Keratinocyte (primary cell): ENCODE measurements at places on chromosomes 1 and 21. TPM values are rescaled to one million over a fixed set of nuclear protein-coding genes. Genes with fewer than 3 reads are reported as not detected.

GRCh38 chr1:36342426-36343185, 19.2 kb upstream of the EVA1B start:
- H3K27me3 ChIP-seq = no peaks in the 10 kb centered on the region
- peaks cover 9% of the 10 kb centered on the region for H3K4me1 ChIP-seq
- H3K4me3 ChIP-seq = no peak overlapping the region
- DNase-seq = no peak

- peaks cover 3% of the 10 kb centered on the region for H3K36me3 ChIP-seq
- no peak for DNase-seq
- peak overlapping the region; percentile 60 for H3K27ac ChIP-seq
- H3K4me3 ChIP-seq = peak overlapping the region; percentile 65
Observed at GRCh38 chr21:43866659-43867331, 1.8 kb downstream of the AGPAT3 start.

DNA sequence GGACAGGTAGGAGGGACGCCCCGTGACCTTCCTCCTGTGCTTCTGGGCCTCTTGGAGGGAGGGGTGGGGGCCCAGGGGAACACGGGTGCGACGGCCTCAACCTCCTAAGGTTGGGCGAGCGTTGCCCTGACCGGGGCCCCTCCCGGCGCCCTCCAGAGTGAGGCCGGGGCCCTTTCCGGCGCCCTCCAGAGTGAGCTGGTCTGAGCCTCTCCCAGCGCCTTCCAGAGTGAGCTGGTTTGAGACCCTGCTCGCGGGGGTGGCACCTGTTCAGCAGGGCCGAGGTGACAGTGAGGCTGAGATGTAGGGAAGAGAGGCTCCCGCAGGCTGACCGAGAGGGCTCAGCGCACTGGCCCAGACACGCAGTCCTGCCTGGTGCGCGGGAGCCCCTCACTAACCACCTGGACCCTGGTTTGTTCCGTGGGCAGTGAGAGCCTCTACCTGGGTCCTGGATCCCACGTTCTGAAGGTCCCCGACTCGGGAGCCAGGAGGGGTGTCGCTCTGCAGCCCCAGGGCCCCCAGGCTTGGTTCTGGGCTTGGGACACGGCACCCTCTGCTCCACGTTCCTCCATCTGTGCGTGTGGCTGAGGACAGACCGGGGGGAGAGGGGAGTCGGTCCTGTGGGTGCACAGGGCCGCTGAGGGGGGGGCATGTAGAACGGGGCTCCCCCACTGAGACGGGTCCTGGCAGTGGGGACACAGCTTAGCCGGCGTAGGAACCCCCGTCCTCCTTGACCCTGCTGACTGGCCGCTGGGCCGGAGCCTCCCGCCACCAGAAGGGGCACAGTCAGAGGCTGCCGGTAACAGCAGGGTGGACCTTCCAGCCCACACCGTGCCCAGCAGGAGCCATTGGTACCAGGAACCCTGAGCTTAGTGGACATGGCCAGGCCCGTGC, 1.4 kb downstream of the COL6A1 start:
- H3K4me3 ChIP-seq = no peak overlapping the region
- H3K27ac ChIP-seq = no peak overlapping the region
- peaks cover 5% of the 10 kb centered on the region for H3K4me1 ChIP-seq
- no peaks in the 10 kb centered on the region for H3K36me3 ChIP-seq

DNA sequence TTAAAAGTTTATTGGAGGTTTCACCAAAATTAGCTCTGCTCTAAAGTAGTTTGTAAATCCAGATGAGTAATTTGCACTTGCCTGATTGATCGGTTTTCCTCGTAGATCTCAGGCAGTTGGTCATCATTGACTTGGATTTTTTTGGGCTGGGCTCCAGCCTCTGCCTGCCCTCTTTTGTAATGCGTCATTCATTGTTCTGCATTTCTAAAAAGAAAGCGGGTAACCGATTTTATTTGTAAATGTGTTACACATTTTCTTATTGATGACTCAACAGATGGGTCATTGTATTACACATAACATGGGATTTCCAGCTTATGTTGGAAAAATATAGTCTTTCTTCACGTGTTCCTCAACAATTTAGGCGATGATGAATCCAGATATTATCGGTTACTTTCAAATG, 5.5 kb downstream of the ETS2 start:
- H3K4me3 ChIP-seq = no peak overlapping the region
- H3K27ac ChIP-seq = peak overlapping the region; percentile 97
- H3K27me3 ChIP-seq = no peaks in the 10 kb centered on the region
- H3K36me3 ChIP-seq = peaks cover 59% of the 10 kb centered on the region
- peak; percentile 92 for DNase-seq

DNA sequence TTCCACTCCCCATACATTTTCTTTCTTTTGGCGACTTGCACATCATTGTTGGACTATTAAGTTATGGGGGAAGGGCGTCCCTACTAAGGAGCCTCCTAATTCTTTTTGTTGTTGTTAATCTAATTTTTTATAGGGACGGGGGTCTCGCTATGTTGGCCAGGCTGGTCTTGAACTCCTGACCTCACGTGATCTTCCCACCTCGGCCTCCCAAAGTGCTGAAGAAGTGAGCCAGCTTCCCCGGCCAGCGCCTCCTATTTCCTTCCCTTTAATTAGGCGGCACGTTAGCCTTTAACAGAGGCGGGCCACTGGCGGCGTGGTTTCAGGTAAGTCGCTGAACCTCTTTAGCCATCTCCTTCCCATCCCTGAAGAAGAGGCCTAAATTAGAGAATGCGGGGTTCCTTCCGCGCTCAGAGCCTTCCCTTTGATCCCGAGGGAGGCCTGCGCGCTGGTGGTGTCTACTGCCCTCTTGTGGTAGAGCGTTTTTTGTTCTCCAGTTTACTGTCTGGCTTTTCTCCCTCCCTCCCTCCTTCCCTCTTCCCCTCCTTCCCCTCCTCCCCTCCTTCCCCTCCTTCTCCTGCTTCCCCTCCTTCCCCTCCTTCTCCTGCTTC, 38.1 kb downstream of the TNFRSF9 start:
- H3K4me1 ChIP-seq = no peaks in the 10 kb centered on the region
- H3K36me3 ChIP-seq = no peaks in the 10 kb centered on the region
- H3K4me3 ChIP-seq = no peak overlapping the region
- no peak overlapping the region for H3K27ac ChIP-seq
- no peaks in the 10 kb centered on the region for H3K27me3 ChIP-seq

DNA sequence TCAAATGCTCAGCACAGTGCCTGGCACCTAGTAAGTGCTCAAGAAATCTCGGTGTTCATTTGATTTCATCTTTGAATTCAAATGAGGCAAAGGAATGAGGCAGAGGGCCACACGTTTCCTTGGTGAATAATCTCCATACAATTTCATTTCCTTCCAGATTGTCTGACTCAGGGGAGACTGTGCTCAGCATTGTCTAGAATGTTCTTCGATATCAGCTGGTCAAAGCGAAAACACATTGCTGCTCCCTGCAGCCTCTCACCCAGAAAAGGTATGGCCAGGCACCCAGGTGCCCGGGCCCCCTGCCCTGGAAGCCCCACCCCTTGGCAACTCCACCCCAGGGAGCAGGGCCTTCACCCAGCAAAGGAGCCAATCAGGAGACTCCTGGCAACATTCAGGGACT, 55.8 kb downstream of the FBXO2 start:
- DNase-seq = no peak
- no peak overlapping the region for H3K4me3 ChIP-seq
- H3K4me1 ChIP-seq = no peaks in the 10 kb centered on the region

DNA sequence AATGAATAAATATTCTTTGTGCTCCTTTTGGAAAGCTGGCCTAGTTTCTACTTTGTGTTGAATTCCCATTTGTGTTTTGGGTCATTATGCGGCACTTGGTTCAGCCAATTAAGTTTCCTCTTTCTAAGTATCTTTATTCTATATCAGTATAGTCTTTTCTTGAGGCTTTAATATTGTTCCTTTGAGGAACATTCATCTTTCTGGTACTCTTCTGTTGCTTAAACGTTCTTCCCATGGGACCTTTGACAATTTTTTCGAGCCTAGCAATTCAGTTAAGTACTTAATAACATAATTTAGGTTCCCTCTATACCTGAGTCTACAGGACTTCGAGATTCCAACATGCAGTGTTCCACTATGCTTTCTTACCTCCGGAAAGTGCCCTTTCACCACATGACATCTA, 24.9 kb downstream of the ZBTB40 start:
- no peaks in the 10 kb centered on the region for H3K27me3 ChIP-seq
- no peak overlapping the region for H3K4me3 ChIP-seq
- no peak for DNase-seq
- H3K36me3 ChIP-seq = no peaks in the 10 kb centered on the region
- H3K4me1 ChIP-seq = no peaks in the 10 kb centered on the region
- no peak overlapping the region for H3K27ac ChIP-seq

- H3K4me3 ChIP-seq = no peak overlapping the region
- no peak overlapping the region for H3K27ac ChIP-seq
- H3K36me3 ChIP-seq = no peaks in the 10 kb centered on the region
- no peaks in the 10 kb centered on the region for H3K4me1 ChIP-seq
- DNase-seq = no peak
- H3K27me3 ChIP-seq = no peaks in the 10 kb centered on the region
Observed at GRCh38 chr1:110879758-110880606, 7.0 kb downstream of the CD53 start.

- no peak for DNase-seq
- H3K4me3 ChIP-seq = no peak overlapping the region
- peaks cover 4% of the 10 kb centered on the region for H3K27me3 ChIP-seq
- H3K27ac ChIP-seq = no peak overlapping the region
Observed at GRCh38 chr1:175094626-175095025, 27.0 kb downstream of the TNN start.

GRCh38 chr1:235022981-235023710, 105.5 kb downstream of the TOMM20 start:
- peaks cover 18% of the 10 kb centered on the region for H3K4me1 ChIP-seq
- no peaks in the 10 kb centered on the region for H3K27me3 ChIP-seq
- H3K27ac ChIP-seq = no peak overlapping the region
- no peaks in the 10 kb centered on the region for H3K36me3 ChIP-seq
- DNase-seq = no peak
- H3K4me3 ChIP-seq = no peak overlapping the region

DNA sequence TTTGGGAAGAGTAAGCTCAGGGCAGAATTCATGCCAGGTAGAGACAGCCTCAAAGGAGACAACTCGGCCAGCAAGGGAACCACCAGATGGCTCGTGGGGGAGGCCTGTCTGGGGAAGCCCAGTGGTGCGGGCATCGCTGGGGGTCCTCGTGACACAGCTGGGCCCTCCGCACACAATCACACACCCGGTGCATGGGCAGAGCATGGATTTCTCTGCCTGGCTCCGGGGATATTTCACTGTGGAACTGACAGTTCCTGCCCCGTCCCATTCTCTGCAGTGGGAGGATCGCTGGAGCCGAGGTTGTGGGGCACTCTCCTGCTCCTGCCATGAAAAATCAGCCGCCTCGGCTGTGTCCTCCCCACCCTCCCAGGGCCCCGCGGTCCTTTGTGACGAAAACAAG, 108.0 kb downstream of the CRYAA start:
- no peak overlapping the region for H3K4me3 ChIP-seq
- H3K36me3 ChIP-seq = no peaks in the 10 kb centered on the region
- no peaks in the 10 kb centered on the region for H3K4me1 ChIP-seq
- no peak overlapping the region for H3K27ac ChIP-seq
- peaks cover 53% of the 10 kb centered on the region for H3K27me3 ChIP-seq
- DNase-seq = no peak

GRCh38 chr1:161182214-161182613, 4.9 kb upstream of the B4GALT3 start:
- DNase-seq = no peak
- H3K4me3 ChIP-seq = no peak overlapping the region
- peak overlapping the region; percentile 82 for H3K27ac ChIP-seq
- no peaks in the 10 kb centered on the region for H3K36me3 ChIP-seq
- H3K27me3 ChIP-seq = no peaks in the 10 kb centered on the region
- H3K4me1 ChIP-seq = peaks cover 18% of the 10 kb centered on the region

- no peak for DNase-seq
- no peak overlapping the region for H3K27ac ChIP-seq
- peaks cover 7% of the 10 kb centered on the region for H3K4me1 ChIP-seq
- H3K4me3 ChIP-seq = no peak overlapping the region
- H3K36me3 ChIP-seq = no peaks in the 10 kb centered on the region
- H3K27me3 ChIP-seq = peaks cover 15% of the 10 kb centered on the region
Observed at GRCh38 chr1:247113733-247114271, 9.6 kb upstream of the ZNF669 start.

- no peaks in the 10 kb centered on the region for H3K27me3 ChIP-seq
- no peak overlapping the region for H3K4me3 ChIP-seq
- DNase-seq = no peak
- H3K27ac ChIP-seq = no peak overlapping the region
- no peaks in the 10 kb centered on the region for H3K4me1 ChIP-seq
Observed at GRCh38 chr1:180997843-180998504, 24.7 kb downstream of the STX6 start.

DNA sequence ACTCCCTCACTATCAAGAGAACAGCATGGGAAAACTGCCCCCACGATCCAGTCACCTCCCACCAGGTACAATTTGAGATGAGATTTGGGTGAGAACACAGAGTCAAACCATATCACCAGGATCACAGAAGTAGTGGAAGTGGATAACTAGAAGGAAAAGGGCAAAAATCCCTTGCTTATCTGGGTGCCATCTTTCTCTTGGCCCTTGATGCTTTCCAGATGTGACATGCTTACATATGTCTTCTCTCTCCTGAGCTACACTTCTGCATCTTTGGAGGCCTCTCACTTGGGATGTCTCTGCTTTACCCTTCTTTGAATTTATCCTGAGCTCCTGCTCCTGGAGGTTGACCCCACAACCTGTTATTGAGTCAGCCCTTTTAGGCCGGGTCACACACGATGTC, 57.6 kb upstream of the APOBEC4 start:
- H3K27me3 ChIP-seq = no peaks in the 10 kb centered on the region
- H3K36me3 ChIP-seq = no peaks in the 10 kb centered on the region
- H3K27ac ChIP-seq = no peak overlapping the region
- H3K4me1 ChIP-seq = no peaks in the 10 kb centered on the region
- no peak for DNase-seq

GRCh38 chr21:31098576-31099005, 60.3 kb upstream of the KRTAP19-8 start:
- peaks cover 5% of the 10 kb centered on the region for H3K27me3 ChIP-seq
- no peak overlapping the region for H3K4me3 ChIP-seq
- H3K4me1 ChIP-seq = no peaks in the 10 kb centered on the region
- no peak overlapping the region for H3K27ac ChIP-seq

GRCh38 chr1:156336242-156336641, 1.9 kb downstream of the CCT3 start:
- H3K27me3 ChIP-seq = no peaks in the 10 kb centered on the region
- no peak overlapping the region for H3K27ac ChIP-seq
- no peak for DNase-seq
- H3K4me1 ChIP-seq = peaks cover 14% of the 10 kb centered on the region
- peak overlapping the region; percentile 72 for H3K4me3 ChIP-seq

DNA sequence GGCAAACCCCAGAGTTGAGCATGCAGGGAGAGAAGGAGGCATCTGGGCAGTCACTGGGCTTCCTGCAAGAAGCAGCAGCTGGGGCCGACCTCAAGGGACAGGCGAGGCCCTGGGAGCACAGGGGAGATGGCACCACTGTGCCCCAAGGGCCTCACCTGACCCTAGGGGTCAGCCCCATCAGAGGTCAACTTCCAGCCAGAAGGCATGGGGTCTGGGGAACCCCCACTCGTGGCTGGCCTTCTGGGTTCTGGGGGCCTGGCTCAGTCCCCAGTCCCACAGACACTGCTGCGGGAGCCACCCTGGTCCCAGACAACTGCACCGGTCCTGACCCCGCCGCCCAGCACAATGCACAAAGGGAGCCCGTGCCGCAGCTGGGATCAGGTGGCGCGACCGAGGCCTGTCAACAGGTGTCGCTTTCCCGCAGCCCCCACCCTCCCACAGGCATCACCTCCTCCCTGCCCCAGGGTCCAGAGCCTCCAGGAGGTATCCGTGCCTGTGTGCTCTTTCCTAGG, 6.2 kb downstream of the WNT9A start:
- DNase-seq = no peak
- peaks cover 9% of the 10 kb centered on the region for H3K4me1 ChIP-seq
- H3K4me3 ChIP-seq = no peak overlapping the region
- H3K27me3 ChIP-seq = no peaks in the 10 kb centered on the region
- no peaks in the 10 kb centered on the region for H3K36me3 ChIP-seq
- no peak overlapping the region for H3K27ac ChIP-seq

AK4 gene
- 70.8 to 90.0 TPM (median 77.8 TPM) in 3 replicates for polyA plus RNA-seq

TMPRSS2 gene
- not detected in 3 replicates for polyA plus RNA-seq

BEND5 gene
- 0.06 TPM in 1 of 3 replicates, not detected in the others for polyA plus RNA-seq

OXCT2 gene
- 0.08 TPM in 1 of 3 replicates, not detected in the others for polyA plus RNA-seq
